ENCODE measurements at places on chromosomes 7 and 10.

GRCh38 chr10:52390388-52390787 is 76.3 kb downstream of the DKK1 start:
- DNase-seq, result no peak

DNA sequence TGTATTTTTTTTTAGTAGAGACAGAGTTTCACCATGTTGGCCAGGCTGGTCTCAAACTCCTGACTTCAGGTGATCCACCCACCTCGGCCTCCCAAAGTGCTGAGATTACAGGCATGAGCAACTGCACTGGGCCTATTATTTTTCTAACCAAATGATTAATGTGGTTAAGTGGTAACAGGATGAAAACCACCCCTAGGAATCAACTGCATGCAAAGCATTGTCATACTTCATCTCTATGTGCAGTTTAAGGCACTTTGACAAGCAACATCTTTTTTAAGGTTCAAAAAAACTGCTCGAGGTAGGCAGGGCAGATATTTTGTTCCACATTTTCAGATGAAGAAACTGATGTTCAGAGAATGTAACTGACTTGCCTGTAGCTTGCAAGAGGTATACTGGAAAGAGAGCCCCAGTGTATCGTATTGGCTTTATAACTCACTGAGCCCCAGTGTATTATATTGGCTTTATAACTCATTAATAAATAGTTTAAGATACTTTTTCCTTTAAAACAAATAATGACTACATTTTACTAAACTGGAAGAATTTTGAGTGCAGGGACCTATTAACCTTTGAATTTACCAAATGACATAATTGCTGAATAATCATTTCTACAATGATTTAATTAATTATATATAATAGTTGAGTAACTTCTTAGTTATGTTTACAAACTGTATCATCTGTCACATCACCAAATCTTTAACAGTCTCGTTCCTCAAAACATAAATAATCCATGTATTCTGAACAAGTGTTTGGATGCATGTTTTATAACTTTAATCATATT is 38.1 kb downstream of the RTKN2 start:
- DNase-seq, result peak; percentile 19

- DNase-seq, result no peak
Measured at GRCh38 chr10:99456207-99456930, 25.9 kb upstream of the GOT1 start.

DNA sequence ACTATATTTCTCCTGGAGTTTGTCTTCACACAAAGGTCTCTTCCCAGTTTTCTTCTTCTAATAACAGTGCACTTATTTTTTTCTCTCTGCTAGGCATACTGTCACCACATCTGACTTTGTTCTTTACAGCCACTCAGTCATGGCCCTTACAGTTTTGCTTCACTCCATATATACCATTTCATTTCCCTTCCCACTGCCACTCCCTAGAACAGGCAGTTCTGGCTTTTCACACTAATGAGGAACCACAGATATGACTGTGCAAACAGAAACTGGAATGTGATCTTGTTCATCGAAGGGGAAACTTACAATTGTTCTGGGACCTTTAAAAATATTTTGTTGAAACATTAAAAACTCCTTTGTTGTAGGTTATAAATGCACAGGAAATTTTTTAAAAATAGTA is 67.3 kb downstream of the EPDR1 start:
- no peak for DNase-seq

GRCh38 chr7:18778594-18778993 is 283.0 kb downstream of the HDAC9 start:
- DNase-seq, result no peak

GRCh38 chr10:105150259-105150880 is 509.3 kb downstream of the SORCS3 start:
- DNase-seq, result no peak

- no peak for DNase-seq
Measured at GRCh38 chr7:85185424-85186082, 1.3 kb downstream of the SEMA3D start.

GRCh38 chr7:149291036-149291780 is 29.2 kb downstream of the ZNF783 start:
- no peak for DNase-seq

GRCh38 chr10:90180886-90181691 is 479.7 kb downstream of the KIF20B start:
- DNase-seq, result no peak

- DNase-seq, result no peak
Measured at GRCh38 chr7:38777609-38778008, 131.4 kb downstream of the VPS41 start.

- no peak for DNase-seq
Measured at GRCh38 chr10:99573790-99574189, 41.0 kb downstream of the NKX2-3 start.

DNA sequence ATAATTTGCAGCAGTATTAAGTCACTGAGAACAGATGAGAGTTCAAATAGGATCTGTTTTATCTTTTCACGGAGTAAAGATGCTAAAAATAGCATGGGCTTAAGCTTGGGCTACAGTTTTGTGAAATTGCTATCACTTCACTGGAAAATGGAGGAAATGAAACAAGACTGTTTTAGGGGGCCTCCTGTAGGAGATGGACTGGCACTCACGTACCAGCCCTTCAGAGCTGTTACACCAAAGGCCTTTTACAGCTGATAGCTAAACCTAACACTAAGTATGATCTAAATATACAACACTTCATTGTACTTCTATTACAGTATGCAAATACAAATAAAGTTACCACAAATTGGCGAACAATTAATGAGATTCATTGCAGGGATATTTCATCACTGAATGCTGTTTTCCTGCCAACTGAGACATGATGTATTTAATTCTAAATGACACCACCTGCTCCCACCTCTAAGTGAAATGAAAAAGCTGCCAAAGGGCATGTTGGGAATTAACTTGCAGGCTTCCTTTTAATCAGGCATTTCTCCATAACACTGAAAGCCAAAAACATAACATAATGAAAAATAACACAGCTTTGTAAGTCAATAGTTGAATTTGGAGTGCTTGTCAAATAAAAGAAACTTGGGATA is 304.5 kb upstream of the LRRN3 start:
- DNase-seq, result no peak

DNA sequence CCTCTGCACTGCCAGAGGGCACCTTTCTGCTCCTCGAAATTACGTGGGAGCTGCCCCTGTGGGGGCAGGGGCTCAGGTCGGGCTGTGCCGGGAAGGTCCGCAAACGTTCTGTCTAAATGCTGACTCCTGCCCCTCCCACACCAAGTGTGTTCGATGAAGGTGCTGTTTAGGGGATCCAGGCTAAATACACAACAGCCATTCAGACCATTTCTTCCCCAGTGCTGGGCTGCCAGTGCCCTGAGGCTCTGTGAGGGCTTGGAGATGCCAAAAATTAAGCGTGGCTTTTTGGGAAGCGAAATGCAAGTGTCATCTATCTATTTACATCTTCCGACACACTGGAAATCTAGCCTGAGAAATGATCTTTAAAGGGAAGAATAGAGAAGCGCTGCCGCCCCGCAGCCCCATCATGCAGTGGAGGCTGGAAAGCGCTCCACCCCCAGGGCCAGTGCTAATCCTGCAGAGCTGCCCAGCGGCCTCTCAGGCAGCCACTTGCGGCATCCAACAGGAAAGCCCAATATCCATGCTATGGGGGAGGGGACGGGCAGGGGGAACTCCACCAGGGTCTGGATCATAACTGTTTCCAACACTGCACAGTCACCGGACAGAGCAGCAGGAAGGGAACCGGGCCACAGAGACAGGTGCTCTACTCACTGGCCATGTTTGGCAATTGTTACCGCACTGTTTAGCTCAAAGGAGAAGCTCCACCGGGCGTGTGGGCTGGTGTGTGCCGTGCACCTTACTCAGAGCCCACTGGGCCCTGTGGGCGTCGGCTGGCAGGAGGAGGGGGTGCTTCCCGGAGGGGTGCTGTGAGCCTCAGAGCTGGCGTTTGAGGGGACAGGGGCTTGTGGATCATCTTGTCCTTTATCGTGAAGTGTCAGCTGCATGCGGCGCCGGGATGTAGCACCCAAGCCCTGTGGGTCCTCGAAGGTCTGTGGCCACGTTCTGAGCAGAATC is 205.5 kb downstream of the DNAJB6 start:
- no peak for DNase-seq

GRCh38 chr7:107045195-107045960 is 873 bp downstream of the PRKAR2B start:
- no peak for DNase-seq

DNA sequence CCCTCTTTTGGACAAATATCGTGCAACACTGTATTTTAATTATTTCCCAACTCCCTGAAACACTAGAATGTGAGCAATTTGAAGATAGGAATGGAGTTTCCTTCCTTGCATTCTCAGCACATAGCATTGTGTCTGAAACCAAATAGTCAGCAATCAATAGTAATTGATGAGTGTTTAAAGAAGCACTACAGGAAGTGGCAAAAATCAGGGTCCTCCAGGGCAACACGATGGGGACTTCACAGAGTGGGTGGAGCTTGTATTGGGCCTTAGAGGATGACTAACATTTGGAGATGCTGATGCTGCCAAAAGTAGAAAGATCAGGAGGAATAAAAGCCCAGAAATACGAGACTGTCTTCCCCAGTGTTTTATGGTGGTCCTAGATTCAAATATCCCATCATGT is 94.9 kb downstream of the NPSR1 start:
- no peak for DNase-seq

DNA sequence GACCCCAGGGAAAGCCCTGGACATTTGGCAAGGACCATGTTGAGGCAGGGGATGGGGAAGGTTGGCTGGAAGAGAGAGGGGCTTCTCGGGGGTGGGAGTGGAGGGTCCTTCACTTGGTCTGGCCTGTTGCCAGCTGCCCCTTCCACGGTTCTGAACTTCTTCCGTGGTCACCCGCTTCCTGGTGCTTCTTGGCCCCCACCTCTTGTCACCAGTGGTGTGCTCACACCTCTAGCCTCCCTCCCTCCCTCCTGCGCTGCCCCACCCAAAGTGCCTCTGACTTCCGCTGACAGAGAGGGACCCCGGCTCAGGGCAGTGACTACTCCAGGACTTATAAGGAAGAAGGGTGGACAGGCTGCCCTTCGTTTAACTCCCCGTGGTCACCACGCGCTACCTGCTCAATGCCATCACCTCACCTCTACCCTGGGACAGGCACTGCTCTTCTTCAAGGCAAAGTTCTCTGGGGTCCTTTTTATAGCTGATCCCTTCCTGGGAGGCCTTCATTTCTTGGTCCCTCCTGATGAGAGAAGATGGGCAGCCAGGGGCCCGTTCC is at the start of gene MUC12:
TSS of gene MUC12 (plus strand) at position 500 of the 550 bp plus-strand sequence. CDS start 58 bp downstream, outside the sequence.
- no peak for DNase-seq

DNA sequence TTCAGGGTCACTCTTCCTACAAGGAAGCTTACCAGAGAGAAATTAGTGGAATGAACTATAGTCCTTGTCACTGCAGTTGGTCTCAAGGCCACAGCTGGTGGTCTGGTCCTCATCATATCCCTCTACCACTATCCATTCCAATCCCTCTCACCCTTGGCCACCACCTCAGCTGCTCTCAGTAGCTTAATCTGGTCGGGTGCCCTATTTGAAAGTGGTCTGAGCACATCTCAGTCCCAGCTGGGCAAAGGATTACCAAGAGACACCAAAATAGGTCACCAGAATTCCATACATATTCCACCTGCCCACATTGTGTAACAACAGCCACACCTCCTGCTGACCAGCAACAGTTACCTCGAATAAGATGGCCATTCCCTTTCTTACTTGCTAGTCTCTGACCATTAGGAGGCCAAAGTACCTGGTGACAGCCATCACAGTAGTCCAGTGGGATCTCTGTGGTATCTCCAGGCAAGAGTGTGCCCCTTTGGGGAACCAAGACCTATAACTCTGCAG is 3.3 kb upstream of the ZC3HAV1 start:
- no peak for DNase-seq

GRCh38 chr7:139650429-139651100 is 127.1 kb downstream of the CLEC2L start:
- DNase-seq, result no peak

DNA sequence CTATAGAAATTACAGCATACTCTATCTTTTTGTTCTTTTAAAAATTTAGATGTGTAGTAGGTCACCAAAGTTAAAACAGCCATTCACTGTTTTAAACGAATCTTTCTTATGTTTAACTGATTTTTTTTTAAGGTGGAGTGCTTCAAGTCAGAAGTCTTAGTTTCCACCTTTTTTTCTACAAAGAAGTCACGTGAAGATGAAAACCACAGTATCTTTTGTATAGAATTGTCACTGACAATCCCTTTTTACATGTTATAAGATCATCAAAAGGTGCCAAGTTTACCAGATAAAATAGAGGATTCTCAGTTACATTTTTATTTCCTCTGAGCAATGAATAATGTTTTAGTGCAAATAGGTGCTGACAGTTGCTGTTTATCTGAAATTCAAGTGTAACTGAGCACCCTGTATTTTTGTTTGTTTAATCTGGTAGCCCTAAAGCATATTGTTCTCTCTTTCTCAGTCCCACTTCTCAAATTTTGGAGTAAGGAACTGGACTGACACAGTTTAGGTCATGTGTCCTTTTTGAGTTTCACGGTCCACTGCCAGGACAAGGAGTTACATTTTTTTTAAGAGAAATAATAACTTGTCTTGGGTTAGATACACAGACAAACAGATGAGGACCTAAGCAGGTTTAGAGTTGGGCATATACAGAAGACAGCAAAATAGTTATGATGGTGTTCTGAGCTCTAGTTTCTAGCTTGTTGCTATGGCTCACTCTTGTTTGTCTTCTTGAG is 233.2 kb upstream of the MBL2 start:
- no peak for DNase-seq

DNA sequence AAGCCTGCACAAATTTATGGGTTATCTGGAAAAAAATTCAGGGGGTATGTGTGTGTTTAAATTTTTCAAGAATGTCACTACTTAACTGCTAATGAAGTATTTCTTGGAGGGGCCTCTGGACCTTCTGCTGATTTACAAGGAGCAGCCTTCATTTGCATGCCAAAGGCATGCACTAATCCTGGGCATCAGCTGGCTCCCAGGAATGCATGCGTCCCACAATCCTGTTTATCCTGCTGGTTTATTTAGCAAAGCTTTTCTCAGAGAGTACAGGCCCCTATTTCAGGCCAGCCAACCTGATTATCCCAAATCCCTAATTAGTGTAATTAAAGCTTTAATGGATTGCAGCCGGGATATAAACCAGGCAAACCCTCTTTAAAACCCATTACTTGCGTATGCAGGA is 170.4 kb downstream of the TAX1BP1 start:
- DNase-seq, result no peak

- no peak for DNase-seq
Measured at GRCh38 chr10:12252882-12253546, 57.0 kb downstream of the CDC123 start.

- no peak for DNase-seq
Measured at GRCh38 chr7:137954614-137955013, 47.3 kb downstream of the CREB3L2 start.

GRCh38 chr7:1169409-1170368 is 9.7 kb upstream of the ZFAND2A start:
- DNase-seq, result peak; percentile 92

- no peak for DNase-seq
Measured at GRCh38 chr10:3766046-3766756, 18.8 kb downstream of the KLF6 start.

DNA sequence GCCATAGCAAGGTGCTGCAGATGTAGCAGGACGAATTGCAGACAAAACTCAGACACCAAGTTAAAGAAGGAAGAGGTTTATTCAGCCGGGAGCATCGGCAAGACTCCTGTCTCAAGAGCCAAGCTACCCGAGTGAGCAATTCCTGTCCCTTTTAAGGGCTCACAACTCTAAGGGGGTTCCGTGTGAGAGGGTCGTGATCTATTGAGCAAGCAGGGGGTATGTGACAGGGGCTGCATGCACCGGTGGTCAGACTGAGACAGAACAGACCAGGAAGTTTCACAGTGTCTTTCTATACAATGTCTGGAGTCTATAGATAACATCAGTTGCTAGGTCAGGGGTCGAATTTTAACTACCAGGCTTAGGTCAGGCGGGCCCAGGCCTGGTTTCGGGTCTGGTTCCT is 222.0 kb upstream of the C7orf33 start:
- DNase-seq, result no peak

- DNase-seq, result no peak
Measured at GRCh38 chr10:72318418-72319262, 36.1 kb downstream of the DNAJB12 start.
